ENCODE measurements at places on chromosomes 5 and 9.

DNA sequence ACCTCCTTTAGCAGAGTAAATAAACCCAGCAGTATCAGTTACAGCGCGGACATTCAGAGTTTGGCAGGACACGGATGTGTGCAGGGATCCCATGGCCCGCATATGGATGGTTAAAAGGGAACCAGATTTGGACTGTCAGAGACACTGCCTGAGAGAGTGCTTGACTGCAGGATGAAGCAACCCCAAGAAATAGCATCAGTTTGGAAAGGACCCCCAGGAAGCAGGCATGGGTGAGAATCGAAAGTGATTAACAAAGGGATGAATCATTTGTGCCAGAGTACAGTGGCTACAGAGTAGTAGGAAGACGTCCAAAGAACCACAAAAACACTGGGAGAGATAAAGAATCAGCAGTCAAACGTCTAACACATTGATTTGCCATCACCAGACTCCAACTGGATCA is 5.5 kb downstream of the C7 start:
- no peak for DNase-seq

DNA sequence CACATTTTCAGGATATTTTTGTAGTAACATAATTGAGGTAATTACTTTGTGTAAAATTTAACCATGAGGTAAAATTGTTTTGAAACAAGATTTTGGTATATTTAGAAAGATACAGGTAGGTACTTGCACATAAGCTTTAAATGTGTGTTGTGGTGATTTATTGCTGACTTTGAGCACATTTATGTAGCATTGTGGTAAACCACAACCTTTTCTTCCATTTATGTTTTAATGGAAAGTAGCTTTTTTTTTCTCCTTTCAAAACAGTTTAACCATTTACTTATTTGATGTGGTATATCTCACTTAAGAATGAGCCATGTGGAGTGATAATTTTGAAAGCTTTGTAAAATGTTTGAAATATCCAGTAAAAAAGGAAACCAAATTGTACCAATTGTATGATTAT is 35.6 kb downstream of the FCHO2 start:
- no peak for DNase-seq

DNA sequence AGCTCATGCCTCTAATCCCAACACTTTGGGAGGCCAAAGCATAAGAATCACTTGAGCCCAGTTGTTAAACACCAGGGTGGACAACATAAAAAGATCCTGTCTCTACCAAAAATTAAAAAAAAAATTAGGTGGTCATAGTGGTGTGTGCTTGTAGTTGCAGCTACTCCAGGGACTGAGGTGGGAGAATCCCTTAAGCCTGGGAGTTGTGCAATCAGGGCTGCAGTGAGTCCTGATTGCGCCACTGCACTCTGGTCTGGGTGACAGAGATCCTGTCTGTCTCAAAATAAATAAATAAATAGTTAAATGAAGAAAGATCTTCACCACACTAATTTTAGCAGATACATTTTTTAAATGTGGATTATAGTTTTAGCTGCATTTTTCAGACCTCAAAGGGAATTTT is 433.2 kb downstream of the MAT2B start:
- DNase-seq = no peak

DNA sequence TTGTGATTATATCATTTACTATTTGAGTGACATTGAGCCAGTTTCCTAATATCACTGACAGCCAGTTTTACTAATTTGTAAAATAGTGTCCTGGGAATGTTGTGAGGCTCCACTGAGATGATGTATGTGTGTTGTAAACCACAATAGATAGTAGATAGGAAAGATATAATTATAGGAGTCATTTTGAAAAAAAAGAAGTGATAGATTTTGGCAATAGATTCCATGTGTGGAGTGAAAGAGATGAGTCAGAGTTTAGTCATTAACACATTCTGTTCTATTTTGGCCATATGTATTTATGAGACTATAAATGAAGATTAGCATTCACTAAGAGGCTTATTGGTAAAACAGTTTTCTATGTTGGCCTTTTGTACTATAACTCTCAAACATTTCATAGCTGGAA is 388.2 kb downstream of the FAM170A start:
- no peak for DNase-seq

- no peak for DNase-seq
These were observed 554.0 kb downstream of the BNC2 start for GRCh38 chr9:16316456-16316855.

- DNase-seq = no peak
These were observed 72.3 kb upstream of the BOD1 start for GRCh38 chr5:173688703-173689102.

- DNase-seq = no peak
These were observed 87.6 kb downstream of the FREM1 start for GRCh38 chr9:14822666-14823065.

GRCh38 chr5:143770450-143770849 is 41.5 kb upstream of the HMHB1 start:
- no peak for DNase-seq

DNA sequence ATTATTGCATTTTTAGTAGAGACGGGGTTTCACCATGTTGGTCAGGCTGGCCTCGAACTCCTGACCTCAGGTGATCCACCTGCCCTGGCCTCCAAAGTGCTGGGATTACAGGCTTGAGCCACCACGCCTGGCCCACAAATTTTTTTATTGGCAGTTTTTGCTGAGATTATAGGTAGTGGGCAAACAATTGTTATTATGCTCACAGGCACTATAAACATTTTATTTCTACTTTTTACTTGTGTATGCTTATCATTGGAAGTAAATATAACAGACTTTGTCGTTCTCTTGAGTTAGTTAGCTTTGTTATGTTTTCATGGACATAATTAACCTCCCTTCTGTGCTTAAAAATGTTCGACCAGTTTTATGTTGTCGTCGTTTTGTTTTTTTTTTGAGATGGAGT is 23.9 kb downstream of the UGCG start:
- no peak for DNase-seq

DNA sequence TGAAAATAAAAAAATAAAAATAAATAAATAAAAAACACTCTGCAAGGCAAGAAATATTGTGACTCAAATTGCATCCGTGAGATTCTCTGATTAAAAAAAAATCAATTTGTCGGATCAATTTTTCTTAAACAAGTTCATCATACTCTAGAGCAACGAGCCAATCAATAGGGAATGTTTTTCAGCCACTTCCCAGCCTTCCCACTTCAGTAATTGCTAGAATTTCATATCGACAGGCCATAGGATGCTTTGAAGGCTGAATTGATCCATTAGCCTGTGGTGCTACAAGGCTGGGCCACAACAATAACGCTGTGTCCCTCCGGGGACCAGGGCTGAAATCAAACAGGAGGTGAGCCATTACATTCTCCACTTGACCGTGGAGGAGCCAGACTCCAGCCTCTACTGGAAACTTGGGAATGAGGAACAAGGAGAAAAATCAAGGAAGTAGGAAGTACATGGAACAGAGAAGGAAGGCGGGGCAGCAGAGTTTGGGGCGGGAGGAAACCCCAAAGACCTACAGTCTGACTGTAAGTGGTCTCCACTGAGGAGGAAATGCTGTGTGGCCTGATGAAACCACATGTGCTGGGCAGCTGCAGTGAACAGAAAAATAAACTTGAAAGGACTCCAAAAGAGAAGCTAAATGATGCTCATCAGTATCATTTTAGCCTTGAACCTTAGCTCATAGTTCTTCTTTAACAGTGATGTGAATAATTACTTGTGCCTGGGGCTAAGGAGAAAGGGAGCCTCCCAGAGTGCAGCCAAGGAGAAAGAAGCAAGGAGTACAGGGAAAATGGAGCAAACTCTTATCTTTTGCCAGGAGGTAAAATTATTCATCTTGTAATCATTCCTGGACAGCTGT is 308.6 kb downstream of the TLE1 start:
- DNase-seq = no peak

DNA sequence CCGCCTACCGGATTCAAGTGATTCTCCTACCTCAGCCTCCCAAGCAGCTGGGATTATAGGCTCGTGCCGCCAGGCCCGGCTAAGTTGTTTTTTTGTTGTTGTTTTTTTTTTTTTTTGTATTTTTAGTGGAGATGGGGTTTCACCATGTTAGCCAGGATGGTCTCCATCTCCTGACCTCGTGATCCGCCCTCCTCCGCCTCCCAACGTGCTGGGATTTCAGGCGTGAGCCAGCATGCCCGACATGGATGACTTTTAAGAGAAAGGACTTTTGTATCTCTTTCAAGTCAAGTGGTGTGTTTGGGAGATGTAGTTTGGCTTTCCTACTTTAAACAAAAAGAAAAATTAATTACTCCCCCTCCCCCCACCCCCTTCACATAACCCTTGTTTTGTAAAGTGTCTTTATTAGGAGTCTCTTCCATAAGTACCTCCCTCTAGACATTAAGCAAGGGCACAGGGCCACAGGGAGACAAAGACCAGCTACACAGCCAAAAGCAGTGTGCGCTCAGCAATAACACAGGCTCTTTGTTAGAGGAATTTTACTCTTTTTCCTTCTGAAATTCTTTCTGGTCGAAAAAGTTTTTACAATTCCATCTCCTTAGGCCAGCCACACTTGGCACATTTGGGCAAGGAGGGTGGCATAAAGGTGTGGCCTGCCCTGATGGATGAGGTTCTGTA is 31.2 kb downstream of the JAKMIP2 start:
- DNase-seq = no peak

- no peak for DNase-seq
These were observed 30.3 kb upstream of the INSYN2B start for GRCh38 chr5:170010595-170010994.

GRCh38 chr5:154916874-154917273 is 21.1 kb downstream of the GEMIN5 start:
- no peak for DNase-seq

DNA sequence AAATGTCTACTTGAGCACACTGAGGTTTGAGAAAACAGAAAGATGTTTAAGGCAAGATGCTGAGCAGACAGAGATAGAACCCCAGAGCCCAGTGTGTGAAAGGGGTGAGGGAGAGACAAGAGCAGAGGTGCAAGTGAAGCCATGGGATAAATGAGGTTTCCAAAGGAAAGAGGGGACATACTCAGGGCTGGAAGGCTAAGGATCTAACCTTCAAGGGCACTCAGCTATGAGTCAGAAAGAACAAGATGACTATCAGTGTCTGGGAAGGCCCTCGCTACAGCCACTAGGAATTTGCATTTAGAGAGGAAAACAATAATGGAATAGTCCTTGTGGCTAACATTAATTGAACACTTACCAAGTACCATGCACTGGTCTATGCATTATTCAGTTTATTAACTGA is 113.7 kb downstream of the HTR4 start:
- DNase-seq = no peak

DNA sequence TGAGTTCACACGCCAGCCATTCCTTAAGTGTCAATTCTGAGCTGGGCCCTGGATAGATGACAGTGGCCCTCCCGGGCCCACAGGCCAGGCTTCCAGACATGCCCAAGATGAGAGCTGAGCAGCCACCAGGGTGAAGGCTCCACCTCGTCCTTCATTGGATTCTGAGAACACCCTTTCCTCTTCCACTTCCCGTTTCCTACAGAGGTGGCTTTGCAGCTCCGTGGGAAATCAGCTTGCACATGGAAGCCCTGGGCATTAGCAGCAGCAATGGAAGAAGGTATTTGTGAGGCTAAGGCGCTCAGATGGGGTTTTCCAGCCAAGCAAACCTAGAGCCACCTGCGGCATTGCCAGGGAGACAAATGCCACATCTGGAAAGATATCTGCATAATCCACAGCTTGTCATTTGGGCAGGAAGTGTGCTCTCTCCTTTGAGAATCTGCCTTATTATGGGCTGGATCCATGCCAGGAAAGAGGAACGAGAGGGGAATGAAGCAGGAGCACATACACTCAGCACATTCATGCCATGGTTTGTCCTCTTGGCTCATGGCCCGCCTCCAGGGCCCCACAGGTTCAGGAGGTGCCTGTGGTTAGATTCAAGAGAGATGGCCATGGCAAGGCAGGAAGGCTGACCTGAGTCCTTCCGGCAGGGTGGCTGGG is 34.1 kb downstream of the CFAP77 start:
- DNase-seq = no peak

- DNase-seq = no peak
These were observed 5.0 kb downstream of the MED7 start for GRCh38 chr5:157137691-157138090.

DNA sequence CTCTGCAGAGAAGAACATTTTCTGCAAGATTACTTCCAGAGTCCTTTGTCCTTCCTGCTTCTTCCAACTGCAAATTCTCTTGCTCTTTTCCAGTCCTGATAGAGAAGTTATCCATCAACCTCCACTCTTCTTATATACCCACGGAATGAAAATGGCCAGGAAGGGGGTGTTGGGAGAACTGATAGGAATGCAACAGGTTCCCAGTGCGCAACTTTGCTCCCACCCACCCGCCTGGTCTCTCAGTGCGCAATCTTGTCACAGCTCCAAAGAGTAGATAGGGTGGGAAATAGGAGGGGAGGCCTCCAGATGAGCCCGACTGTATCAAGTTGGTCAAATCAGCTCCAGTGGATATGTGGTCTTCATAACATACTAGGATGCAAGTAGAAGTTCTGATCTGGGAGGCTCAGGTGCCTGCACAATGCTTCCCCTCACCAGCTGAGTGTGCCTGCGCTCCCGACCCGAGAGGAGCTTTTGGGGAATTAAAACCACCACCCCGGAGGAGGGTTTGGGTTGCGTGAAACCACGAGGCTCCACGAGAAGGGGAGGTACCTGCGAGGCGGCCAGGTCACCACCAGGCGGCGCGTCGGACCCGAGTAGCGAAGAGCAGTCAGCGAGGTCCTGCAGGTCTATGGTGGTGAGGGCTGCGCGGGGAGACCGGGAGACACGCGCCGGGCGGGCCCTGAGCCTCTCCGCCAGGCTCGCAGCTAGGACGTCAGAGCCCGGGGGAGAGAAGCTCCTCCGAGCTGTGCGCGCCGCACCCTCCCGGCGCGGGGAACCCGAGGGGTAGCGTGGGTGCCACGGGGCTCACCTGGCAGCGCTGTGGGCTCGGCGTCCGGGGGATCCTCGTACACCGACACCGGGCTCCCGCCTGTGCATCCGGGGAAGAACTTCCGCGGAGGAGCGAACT is 835 bp downstream of the MCIDAS start:
- peak; percentile 93 for DNase-seq

DNA sequence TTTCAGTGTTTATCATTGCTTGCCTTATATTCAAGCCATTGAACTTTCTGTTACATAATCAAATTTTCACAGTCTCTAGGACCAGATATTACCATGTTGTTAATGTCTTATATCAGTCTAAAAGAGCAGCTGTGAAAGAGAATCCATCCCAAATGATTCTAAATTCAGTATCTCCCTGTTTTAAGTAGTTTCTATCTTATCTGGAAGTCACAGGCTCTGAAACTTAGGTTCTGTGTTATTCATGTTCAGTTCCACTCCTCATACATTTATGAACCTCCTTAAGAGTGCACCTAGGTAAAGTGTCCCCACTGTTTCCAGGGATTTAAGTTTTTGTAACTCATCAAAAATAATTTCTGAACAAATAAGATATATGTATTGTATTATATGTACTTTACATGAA is 9.7 kb downstream of the LYRM7 start:
- DNase-seq = no peak

Data from HuH-7.5 (cell line).